ENCODE measurements at places on chromosomes 2 and 18.

GRCh38 chr2:19545507-19545906, 187.1 kb upstream of the OSR1 start:
- H3K36me3 ChIP-seq = no peaks in the 10 kb centered on the region
- no peak overlapping the region for H3K27ac ChIP-seq
- no peak for DNase-seq
- peaks cover 4% of the 10 kb centered on the region for H3K4me1 ChIP-seq

DNA sequence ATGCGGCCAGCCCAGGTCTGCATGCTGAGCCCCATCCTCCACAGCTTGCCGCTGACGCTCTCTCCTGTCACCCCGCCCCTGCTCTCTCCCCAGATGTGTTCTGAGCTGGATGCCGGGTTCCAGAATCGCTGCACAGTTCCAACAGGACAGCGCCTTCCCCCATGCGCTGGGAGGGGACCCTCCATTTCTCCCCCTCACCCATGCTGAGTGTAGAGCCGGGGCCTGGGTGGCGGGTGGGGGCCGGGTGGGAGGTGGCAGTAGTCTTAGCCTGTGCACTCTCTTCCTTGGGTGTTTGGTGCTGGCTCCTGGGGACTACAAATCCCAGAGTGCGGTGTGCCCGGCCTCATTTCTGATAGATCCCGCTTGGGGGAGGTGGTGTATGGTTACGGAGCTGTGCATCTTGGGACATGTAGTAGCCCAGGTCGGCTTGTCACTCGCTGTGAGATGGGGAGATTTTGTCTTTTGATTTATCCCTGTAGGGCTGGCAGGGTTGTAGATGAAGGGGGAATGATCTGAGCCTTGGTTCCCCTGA, 6.8 kb downstream of the DNAJB2 start:
- no peak overlapping the region for H3K4me3 ChIP-seq
- no peaks in the 10 kb centered on the region for H3K4me1 ChIP-seq
- no peaks in the 10 kb centered on the region for H3K27me3 ChIP-seq
- H3K27ac ChIP-seq = no peak overlapping the region
- peaks cover 5% of the 10 kb centered on the region for H3K36me3 ChIP-seq
- DNase-seq = no peak

DNA sequence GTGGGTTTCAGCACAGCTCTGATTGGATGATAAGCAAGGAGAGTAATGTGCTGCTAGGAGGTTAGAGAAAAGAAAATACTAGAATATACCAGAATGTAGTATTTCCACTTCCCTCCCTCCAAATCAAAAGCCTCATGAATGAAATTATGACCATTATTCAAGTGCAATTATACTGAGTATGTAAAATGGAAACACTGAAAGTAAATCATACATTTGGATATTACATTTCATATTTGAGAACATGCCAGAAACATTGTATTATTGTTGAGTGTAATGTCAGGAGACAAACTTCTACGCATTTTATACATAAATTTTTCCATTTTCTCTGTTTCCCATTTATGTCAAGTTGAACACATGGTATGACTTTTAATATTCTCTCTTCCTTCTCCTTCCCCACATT, 942 bp upstream of the CETN1 start:
- no peaks in the 10 kb centered on the region for H3K4me1 ChIP-seq
- H3K36me3 ChIP-seq = no peaks in the 10 kb centered on the region
- no peak overlapping the region for H3K4me3 ChIP-seq
- H3K27ac ChIP-seq = no peak overlapping the region
- no peak for DNase-seq
- H3K27me3 ChIP-seq = no peaks in the 10 kb centered on the region

- no peak overlapping the region for H3K27ac ChIP-seq
- H3K27me3 ChIP-seq = no peaks in the 10 kb centered on the region
- DNase-seq = no peak
- no peaks in the 10 kb centered on the region for H3K36me3 ChIP-seq
- H3K4me3 ChIP-seq = no peak overlapping the region
Measured at GRCh38 chr2:51213826-51214225, 181.9 kb upstream of the NRXN1 start.

DNA sequence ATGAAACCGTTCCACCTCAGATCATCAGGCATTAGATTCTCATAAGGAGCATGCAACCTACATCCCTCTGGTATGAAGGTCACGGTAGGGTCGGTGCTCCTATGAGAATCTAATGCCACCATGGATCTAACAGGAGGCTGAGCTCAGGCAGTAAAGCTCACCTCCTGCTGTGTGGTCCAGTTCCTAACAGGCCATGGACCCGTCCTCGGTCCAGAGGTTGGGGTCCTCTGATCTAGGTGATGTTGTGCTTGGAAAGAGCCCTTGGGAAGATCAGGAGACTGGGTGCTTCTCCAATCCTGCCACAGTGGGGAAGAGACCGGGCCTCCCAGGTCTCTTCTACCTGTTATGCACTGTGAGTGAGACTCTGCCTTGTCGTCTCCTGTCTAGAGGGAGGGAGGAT, 104.6 kb downstream of the ACKR3 start:
- DNase-seq = no peak
- H3K4me3 ChIP-seq = no peak overlapping the region
- no peaks in the 10 kb centered on the region for H3K36me3 ChIP-seq
- peaks cover 44% of the 10 kb centered on the region for H3K27me3 ChIP-seq
- no peaks in the 10 kb centered on the region for H3K4me1 ChIP-seq

- H3K36me3 ChIP-seq = no peaks in the 10 kb centered on the region
- no peak overlapping the region for H3K4me3 ChIP-seq
- no peak overlapping the region for H3K27ac ChIP-seq
- DNase-seq = no peak
- no peaks in the 10 kb centered on the region for H3K4me1 ChIP-seq
- no peaks in the 10 kb centered on the region for H3K27me3 ChIP-seq
Measured at GRCh38 chr2:99636144-99637034, 146.6 kb upstream of the REV1 start.

DNA sequence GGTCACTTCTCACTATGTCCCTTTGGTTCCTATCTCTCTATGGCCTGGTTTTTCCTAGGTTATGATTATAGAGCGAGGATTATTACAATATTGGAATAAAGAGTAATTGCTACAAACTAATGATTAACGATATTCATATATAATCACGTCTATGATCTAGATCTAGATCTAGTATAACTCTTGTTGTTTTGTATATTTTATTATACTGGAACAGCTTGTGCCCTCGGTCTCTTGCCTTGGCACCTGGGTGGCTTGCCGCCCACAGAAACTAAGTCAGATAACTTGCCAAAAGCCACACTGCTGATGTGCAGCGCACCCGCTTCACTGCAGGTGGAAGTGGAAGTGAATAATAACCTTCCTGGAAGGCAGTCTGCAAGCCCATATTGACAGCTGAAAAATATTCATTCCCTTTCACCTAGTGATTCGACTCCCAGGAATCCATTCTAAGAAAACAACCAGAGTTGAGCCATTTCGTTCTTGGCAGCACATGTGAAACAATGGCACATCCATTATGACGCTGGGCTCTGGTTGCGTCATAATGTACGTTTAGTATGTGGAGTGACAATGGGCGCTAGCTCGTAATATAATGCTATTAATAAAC, 725 bp upstream of the ANKRD53 start:
- H3K4me1 ChIP-seq = peaks cover 20% of the 10 kb centered on the region
- H3K4me3 ChIP-seq = peak overlapping the region; percentile 75
- DNase-seq = no peak
- H3K27ac ChIP-seq = peak overlapping the region; percentile 94
- no peaks in the 10 kb centered on the region for H3K27me3 ChIP-seq
